ENCODE measurements at places on chromosomes 5 and 9.

DNA sequence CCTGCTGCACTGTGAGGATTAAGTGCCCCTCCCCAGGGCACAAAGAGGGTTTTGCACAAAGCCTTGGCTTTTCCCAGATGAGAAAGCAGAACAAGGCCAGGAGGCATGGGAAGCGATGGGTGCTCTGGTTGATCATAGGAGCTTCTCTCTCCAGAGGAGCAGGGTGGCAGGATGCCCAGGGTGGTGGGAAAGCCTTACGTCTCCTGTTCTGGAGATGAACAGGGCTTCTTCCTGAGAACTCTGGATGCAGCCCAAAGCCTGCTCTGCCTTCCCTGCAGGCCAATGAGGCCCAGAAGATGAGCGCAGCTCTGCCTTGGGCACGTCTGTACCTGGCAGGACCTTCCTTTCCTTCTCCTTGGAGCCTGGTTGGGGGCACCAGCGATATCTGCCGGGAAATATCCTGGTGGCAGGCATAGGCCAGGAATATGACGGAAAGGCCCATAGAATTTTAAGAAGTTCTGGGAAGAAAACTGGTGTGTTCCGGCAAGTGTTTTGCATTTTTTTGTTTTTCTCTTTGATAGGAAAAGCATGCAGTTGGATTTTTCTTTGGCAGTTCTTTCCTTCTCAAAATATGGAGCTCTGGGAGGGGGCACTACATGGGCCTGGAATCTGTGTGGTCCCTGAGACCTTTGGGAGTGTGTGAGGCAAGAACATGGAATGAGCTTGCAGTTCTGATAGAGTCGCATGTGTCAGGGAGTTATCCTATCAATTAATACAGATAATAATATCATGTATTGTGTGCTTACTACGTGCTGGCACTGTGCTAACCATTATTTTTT is 253.2 kb upstream of the KLF4 start:
- no peak for DNase-seq

DNA sequence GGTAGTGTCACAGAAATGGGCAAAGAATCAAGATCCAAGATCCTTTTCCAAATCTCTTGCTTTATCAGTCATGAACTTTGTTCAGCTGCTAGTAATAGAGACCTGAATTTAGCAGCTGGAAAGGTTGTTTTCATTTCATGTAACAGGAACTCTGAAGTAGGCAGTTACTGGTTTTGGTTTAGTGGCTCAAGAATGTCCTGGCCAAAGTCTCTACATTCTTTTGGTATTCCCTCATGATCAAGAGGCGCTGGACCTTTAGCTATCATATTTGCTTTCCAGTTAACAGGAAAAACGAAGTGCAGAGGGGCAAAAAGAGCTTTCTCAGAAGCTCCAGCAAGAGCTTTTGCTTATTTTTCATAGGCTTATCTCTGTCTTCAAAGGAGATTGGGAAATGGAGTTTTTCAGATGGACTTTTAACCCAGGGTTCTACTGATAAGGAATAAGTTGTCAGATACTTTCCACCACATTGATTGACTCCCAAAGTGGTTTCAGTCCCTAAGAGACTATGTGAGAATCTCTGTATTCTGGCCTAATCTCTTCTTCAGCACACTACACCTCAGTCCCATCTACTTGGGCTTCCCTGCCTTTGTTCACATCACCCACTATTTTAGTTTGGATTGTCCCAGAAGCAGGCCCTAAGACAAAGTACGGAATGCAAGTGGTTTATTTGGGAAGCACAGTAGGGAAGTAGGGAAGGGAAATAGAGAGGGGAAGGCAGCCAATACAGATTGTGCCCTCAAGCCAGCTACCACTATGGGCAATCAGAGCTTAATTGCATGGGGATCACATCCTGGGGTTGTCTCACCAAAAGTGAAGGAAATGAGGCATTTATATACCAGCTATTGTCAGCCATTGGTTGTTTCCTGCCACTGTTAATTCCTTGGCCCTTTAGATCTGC is 359.3 kb downstream of the LRRC70 start:
- DNase-seq = no peak

DNA sequence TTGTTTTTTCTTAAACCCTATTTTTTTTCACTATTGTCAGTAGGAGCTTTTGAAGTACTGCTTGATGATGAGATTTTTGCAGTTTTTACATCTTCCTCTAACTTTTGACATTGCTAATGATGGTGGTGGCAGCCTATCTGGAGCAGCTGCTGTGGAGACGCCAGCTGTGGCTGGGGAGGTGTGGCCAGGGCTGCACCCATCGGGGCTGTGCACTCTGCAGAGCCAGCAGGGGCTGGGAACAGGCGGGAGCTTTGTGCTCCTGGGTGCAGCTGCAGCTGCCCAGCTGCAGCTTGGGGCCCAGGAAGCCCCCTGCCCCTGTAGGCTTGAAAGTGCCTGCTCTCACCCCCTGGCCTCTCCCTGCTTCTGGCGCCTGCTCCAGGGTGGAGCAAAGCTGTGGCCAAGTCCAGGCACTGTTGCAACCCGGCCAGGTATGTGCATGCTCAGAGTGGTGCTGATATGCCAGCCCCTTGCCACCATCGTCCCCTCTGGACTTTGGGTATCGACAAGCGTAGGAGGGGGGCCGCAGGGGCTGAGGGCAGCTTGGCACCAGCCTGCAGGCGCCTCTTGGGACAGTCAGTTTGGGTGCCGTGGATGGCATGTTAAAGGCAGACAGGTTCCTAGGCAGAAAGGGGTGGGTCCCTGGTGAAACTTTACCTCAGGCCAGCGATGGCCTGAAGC is 39.2 kb downstream of the FER start:
- no peak for DNase-seq

DNA sequence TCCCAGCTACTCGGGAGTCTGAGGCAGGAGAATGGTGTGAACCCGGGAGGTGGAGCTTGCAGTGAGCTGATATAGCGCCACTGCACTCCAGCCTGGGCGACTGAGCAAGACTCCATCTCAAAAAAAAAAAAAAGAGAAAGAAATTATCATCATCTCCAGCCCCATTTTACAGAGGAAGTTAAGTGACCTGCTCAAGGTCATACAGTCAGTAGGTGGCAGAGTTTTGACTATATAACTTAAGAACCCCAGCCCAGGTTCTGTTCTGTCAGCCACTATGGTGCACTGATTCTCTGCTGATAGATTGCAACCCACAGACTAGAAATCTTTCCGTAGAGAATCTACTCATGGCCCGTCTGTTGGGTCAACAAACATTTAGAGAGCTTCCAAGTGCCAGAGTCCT is 25.7 kb upstream of the DENND1A start:
- DNase-seq = no peak

- no peak for DNase-seq
Measured at GRCh38 chr9:3963643-3964369, 336.1 kb downstream of the GLIS3 start.

DNA sequence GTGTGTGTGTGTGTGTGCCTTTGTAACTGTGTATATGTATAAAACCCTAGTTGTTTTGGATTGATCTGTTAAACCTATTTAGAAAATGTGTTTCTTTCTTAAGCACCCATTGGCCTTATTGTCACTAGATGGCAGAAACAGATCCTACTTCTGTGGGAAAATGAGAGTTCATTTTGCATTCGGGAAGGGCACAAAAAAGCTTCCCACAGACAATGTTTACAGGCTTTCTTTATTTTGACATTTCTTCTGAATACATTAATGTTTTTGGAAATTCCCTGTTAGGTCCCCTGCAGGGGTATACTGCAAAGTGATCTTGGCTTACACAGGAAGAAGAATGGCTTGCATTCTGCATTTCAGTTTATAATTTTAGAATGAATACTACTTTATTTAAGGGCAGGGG is 481.8 kb upstream of the ARRDC3 start:
- DNase-seq = no peak

- DNase-seq = no peak
Measured at GRCh38 chr5:14849516-14850294, 21.9 kb downstream of the ANKH start.

- no peak for DNase-seq
Measured at GRCh38 chr9:131984564-131984963, 95.1 kb downstream of the MED27 start.

GRCh38 chr9:91197232-91198181 is 164.2 kb downstream of the AUH start:
- peak; percentile 88 for DNase-seq

DNA sequence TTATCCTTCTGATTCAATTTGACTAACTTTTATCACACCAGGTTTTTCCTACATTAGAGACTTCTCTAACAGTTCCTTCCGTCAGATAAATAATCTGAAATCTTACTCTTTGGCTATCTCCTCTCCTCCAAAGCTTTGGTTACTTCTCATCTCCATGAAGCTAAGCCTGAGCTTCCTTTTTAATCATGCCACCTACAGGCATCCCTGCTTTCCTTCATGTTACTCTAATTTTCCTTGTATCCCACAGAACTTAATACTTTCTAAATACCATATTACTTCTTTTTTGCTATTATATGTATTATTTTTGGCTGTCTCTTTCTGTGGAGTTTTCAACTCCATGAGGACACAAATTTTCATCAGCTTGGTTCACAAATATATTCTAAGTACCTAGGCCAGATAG is 49.7 kb downstream of the C9 start:
- DNase-seq = no peak

DNA sequence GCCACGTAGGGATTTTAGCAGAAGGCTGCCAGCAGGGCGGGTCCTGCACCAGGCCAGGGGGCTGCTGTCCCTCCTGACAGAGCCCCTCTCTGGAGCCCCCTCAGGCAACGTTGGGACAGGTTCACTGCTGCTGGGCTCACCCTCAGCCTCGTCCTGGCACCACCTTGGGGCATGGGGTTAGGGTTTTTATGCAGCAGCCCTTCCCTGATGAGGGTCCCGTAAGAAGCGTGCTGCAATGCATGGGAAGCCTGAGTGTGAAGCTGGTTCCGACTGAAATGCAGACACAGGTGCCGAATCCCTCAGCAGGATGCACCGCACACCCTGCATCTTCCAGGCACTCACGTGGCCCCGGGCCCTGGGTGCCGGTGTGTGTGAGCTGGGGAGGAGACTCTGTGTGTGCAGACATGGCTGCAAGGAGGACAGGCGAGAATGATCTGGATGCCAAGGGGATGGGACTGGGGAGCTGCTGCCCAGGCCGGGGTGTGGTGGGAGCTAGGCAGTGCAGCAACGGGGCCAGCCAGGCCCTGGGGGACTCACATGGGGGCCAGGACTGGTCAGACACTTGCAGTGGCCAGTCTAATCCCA is 27.1 kb downstream of the ZDHHC11B start:
- DNase-seq = no peak

DNA sequence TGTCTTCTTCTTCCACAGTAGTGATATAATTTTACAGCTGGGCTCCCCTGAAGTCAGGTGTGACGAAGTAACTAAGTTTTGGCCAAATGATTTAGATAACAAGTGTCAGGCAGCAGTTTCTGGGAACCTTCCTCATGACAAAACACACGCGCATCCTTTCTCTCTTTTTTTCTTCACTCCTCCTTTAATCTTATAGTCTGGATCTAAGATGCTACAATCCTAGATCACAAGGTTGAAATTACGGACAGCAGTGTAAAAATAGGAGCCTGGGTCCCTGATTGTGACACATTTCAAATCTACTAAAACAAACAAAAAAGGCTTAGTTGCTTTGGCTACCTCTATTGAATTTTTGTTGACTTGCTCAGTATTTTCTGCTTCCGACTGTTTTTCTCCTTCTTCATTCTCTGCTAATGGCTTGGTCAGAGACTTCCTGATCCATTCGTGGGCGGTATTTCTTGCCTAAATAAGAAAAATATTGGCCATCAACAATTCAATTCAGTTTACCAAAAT is 36.1 kb downstream of the FAM114A2 start:
- DNase-seq = no peak

DNA sequence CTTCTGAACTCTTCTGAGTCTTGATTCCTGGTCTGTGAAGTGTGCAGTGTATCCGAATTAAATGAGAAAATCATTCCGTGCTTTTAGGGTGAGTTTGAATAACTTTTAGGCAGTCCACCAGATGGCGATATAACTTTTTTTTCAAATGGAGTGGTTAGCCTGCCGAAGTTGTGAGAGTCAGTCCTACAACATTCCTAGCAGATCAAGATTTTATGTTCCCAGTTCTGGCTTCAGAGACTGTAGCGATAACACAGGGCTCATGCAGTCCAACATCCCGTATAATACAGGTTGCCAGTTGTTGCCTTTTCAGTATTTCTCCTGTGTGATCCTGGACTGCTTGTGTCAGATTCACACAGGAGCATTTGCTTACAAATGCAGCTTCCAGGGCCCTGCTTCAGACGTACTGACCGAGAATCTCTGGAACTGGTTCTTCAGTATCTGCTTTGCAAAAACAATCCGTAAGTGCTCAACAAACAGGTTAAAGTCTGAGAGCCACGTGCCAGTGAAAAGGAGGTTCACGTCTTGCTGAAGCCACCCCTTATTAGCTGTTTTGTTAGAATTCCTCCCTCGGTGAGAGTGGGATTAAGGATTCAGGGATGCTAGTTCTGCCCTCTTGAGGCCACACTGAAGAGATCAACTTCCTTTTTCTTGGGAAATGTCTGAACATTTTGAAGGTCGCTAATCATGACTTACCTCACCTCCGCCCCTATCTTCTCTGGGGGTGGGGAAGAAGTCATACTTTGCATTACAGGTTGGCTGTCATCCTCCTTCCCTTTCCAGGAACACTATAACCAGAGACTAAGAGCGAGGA is 22.8 kb downstream of the SMIM3 start:
- DNase-seq = peak; percentile 77

DNA sequence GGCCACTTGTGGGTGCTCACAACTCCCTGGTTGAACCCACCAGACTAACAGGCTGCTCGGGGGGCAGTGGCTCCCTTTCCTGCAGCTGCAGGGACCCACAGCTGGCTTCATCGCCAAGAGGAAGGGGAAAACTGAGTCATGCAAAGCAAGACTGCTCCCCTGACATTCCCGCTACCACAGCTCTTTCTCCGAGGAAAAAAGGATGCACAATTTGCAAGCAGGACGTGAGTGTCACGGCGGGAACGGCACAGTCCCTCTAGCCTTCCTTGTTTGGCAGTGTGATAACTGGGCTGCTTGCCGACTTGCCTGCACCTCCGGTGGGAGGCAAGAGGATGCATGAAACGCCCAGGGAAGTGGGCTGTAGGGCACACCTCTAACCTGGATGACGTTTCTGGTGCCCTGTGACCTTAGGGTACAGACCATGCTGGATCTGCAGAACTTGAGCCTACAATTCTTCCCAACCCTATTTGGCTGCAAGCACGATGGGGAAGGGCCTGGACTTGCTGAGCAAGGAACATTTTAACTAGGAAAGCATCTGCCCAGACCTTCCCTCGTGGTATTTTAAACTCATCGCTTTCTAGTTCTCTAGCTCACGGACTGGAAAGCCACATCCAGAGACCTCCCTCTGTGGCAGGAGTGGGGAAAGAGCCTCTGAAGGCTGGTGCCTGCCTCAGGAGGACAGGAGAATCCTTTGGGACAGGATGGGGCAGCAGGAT is 7.8 kb downstream of the SH3PXD2B start:
- DNase-seq = no peak

DNA sequence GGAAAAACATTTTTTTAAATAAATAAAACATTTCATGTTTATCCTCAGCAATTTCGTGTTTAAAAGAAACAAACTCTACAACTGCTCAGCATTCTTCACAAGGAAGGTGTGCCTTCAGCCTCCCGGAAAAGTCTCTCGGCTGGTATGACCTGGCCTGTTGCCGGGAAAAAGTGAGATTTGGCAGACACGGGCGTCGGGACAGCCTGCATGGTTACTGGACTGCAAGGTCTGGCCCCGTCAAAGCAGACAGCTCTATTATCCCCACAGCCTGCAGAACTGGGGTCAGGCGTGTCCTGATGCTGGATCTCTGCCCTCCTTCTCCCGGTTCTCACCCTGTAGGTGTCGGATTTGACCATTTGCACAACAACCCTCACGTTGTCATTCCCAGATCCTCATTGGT is 120.3 kb upstream of the SPATA31C2 start:
- no peak for DNase-seq

- DNase-seq = no peak
Measured at GRCh38 chr9:89277454-89277853, 33.5 kb upstream of the CKS2 start.

All from suppressor macrophage treated with lipopolysaccharide for 1 hour (primary cell).